ENCODE measurements at places on chromosomes 12 and 14.

GRCh38 chr12:90630006-90630405, 325.0 kb downstream of the CCER1 start:
- no peak for DNase-seq

GRCh38 chr14:91344096-91344495, 73.5 kb downstream of the CCDC88C start:
- DNase-seq, result no peak

DNA sequence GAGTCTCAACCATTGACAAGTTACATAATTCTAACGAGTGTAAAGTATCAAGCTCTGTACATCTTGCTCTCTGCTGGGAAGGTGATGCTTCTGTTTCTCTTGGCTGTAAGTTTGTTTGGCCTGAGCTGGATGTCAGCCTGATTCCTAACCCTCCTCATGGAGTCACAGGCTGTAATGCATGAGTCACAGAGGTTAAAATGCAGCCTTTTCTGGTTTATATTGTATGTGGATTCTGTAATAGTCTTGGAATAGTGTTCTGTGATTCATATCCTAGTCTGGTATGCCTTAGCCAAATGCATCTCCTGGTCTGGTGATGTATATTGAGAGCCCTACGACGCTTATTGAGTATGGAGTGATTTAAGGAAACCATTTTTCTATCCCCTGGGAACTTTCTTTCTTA, 104.5 kb upstream of the FRMD6 start:
- no peak for DNase-seq

DNA sequence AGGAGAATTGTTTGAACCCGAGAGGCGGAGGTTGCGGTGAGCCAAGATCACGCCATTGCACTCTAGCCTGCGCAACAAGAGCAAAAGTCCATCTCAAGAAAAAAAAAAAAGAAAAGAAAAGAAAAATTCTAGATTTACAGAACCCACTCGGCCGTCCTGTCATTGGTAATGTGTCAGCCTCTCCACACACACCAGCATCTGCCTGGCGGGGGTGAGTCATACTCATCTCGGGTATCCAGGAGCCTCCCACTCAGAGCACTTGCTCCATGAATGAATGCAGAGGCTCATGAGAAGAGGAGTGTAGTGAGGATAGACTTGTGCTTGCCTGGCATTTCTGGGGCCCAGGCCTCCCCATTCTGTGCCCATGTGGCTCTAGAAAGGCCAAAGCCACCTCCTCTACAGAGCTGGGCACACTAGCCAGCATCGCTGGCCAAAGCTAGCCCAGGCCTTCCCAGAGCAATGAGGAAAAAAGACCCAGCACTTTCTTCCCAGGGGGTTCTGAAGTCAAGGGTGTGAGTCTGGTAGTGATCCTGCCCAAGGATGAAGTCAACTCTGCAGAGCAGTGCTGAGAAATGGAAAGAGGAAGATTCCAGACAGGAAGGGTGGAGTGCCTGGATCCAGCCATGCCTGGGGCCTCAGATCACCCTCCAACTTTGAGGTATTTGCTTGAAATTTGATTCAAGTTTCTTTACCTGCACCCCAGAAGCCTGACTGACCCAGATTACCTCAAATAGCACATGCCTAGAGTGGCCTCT, 31.2 kb upstream of the KLC1 start:
- no peak for DNase-seq

DNA sequence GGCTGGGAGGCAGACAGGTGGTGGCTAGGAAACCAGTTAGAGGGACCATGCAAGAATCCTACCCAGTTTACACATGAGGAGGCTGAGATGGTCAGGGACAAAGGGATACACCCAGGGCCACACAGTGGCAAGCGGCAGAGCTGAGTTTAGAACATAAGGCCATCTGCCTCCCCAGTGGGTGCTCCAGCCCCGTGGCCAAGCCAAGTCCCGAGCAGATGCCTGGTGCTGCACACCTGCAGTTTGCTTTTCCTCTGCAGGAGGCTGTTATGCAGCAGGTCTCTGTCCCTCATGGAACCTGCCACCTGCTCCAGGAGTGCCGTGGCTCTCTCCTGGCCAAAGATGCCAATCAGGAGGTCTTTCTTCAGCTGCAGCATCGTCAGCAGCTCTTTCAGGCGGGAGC, 70.8 kb downstream of the SYNE3 start:
- no peak for DNase-seq

DNA sequence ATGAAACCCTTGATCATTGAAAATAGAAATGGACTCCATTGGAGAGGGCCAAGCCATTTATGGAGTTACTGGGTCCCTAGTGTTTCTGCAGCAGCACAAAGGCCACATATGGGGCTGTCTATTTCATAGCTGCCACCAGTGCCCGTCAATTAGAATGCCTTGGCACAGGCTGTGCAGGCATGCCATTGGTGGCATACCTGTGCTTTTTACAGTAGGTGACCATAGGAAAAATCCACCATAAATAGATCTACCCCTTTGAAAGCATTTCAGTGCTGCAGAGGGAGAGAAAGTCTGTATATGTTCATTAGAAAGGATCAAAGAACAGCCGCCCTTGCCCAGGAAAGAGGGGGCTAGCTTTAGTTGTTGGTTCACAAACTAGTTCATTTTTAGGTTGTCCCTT, 13.1 kb downstream of the MYBPC1 start:
- DNase-seq, result no peak

DNA sequence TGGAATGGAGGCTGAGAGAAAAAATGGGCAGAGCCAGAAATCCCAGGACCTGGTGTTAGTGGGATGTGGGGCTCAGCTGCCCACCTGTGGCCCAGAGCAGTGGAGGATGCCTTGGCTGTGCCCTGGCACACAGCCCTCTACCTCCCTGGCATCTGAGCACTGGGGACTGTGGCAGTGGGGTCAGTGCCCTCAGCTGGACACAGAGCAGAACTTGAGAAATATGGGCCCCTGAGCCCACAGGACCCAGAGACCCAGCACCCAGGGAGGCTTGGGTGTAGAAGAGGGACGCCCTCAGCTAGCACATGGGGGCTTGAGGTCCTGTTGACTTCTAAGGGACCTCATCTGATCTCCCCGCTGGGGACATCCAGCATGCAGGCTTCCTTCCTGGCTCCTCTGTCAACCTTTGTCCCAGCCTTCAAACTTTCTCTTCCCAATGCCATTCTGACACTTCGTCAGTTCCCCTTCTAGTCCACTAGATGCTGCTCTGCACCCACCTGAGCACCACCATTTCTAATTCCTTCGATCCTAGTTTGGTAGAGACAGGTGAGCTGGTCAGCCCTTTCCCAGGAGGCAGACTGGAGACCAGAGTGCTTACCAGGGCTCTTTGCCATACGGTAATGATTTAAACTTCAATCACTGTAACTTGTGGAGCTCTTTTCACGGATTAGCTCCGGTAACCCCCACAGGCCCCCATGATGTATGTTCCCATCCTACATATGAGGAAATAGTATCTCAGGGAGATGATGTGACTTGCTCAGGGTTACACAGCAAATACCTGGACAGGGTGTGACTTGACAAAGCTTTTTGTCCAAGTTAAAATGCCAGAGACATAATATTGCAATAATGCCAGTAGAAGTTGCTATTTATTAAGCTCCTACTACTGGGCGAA, 143.7 kb downstream of the ASCL4 start:
- no peak for DNase-seq

- DNase-seq, result no peak
Observed at GRCh38 chr12:56581418-56582145, 48.5 kb downstream of the BAZ2A start.

GRCh38 chr12:7093486-7093885, 1.2 kb upstream of the C1R start:
- no peak for DNase-seq

GRCh38 chr12:74490390-74491064, 47.1 kb upstream of the ATXN7L3B start:
- DNase-seq, result no peak

DNA sequence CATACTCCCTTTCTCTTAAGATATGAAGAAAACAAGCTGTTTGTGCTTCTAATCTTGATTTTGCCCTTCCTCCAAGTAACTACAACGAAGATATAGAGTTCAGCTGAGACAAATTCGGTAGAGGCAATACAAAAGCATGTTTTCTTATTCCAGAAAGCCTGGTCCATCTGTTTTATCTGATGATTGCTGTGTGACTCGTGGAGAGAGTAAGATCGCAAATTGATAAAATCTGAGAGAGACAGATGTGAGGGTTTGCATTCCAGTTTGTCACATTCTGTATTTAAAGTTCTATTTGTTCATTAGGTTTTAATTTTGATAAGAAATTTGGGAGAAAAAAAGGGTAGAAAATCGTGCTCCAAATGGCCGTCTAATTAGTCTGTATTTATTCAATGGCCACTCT, 192.1 kb downstream of the CPNE8 start:
- DNase-seq, result no peak

DNA sequence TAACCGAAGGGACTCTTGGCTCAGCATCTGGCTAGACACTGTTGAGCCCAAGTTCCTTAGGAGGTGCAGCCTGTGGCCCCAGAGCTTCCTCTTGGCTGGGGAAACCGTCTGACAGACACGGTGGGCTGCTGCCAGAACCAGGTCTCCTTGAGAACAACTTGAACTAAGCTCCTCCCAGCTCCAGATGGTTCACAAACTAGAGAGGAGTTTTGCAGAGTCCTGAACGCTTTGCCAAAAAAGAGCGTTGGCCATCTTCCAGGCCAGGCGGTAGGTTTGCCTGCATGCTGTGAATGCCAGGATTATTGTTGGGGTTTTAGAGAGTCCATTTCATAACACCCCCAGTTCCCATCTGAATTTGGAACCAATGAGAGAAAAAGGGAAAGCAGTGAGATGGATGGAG, 399.8 kb downstream of the RGS6 start:
- no peak for DNase-seq

DNA sequence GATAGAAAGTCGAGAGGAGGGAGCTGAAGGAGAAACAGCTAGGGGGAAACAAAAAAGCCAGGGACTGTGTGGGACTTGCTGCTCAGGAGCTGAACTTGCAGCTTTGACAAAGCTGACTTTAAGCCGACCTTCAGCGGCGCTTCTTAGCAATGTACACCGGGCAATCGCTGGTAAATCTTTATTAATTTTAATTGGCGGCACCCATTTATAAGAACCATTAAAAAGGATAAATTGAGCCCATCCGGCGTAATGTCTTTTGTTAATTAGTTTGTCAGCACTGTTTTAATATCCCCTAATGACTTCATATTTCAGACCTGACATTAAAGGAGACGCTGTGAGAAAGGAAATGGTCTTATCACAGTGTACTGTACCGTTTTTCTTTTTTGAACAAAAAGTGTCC, 86.2 kb upstream of the VASH1 start:
- DNase-seq, result no peak

DNA sequence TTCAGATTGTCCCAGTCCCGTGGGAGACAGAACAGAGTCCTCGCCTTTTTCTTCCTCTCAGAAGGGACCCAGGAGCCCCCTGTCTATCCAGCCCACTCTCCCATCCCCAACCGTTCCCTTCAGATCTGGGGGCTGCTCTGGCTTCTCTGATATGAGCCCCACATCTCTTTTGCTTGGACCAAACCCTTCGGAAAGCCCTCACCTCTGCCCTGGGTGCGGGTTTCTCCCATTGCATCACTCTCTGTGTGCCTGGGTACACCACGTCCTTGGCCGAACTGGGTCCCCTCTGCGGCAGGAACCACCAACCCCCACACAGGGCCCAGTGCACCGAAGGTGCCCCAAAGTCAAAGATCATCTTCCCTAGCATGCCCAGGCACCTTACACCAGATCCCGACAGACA, 87.8 kb downstream of the DICER1 start:
- no peak for DNase-seq

- no peak for DNase-seq
Observed at GRCh38 chr14:90511795-90512328, 115.0 kb downstream of the CALM1 start.

DNA sequence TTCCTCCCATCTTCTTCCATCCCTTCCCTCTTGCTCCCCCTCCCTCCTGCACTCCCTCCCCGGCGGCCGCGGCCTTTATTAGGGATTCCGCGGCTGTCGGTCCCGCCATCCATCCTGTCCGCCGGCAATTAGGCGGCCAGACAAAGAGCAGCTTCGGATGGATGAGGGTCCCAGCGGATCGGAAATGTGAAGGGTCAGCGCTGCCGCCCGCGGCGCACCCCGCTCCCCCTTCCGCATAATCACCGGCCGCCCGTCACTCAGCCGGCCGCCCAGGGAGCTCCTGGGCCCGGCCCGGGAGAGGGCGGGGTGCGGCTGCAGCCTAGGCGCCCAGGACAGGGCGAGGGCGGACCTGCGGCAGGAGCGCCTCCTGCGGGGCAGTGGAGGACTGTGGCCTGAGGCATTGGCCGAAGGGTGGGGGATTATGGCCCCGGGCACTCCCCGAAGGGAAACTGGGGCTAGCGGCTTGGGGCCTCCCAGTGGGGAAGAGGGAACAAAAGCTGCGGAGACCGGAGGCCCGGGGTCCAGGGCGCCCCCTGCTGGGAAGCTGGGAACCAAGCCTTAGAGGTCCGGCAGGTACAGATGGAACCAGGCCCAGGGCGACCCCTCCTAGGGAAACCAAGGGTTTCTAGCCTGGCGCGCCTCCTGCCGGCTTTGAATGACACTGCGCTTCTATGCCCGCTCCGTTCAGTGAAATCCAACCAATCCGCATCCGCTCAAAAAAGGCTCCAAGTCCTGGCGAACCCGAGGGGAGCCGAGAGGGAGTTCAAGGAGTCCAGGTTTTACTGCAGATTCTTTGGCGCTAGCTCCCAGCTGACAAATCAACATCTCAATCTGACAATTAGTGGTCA, 4.4 kb upstream of the DNAJC22 start:
- DNase-seq, result peak; percentile 68

- DNase-seq, result no peak
Observed at GRCh38 chr14:32576977-32577376, 247.9 kb downstream of the AKAP6 start.

GRCh38 chr12:94109160-94109559, 39.2 kb upstream of the PLXNC1 start:
- DNase-seq, result peak; percentile 31

- DNase-seq, result no peak
Observed at GRCh38 chr12:73677520-73678291, 859.9 kb upstream of the ATXN7L3B start.

DNA sequence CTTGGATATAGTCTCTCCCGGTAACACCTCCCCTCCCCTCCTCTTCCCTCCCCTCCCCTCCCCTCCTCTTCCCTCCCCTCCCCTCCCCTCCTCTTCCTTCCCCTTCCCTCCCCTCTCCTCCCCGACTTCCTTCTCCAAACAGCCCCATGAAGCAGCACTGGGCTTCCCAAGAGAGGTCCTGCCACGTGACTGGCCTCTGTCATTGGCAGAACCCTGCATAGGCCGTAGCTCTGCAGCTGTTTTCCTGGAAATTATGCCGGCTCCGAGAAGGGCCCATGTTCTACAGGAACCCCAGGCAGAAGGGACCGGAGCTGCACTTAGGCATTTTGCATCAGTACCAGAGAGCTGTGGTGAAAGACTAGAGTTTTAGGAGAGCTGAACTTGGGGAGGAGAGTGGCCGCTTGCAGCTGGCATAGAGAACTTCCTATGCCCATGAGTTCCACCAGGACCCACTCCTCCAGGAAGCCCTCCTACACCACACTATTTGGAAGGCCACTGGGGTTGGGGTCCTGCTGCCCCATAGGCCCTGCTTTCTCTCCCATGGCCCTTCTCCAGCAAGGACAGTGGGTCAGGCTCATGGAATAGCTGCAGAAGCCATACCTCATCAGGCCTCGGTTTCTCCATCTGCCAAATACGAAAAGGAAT, 5.1 kb upstream of the TNFAIP2 start:
- DNase-seq, result no peak

- DNase-seq, result no peak
Observed at GRCh38 chr12:105659355-105660075, 329.0 kb downstream of the C12orf75 start.
